ENCODE measurements at places on chromosomes 3 and 15.

GRCh38 chr3:194203482-194204041, 67.6 kb downstream of the HES1 start:
- DNase-seq: no peak

DNA sequence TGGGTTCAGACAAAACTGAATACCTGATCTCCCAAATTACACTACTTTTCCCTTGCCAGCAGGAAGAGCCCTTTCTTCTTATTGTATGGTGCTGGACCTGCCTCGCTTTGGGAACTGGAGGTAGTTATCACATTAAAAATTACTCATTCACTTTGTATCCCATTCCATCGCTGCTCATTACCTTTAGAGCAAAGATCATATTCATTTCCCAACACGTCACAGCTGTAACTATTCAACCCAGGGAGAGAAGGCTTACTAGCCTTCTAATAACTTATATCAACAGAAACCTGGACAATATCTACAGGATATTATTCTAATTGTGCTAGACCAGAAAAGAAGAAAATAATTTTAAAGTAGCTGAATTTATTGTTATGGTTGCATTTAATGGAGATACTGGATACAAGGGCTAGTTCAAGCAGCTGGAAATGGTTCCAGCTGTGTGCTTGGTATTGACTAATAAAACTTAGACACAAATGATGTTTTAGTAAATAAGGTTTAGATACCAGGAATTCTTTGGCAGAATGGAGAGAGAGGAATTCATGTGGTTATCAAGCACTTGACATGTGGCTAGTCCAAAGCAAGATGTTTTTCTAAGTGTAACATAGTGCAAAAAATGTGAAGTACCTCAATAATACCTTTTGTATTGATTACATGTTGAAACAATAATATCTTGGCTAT, 656.3 kb downstream of the ROBO1 start:
- no peak for DNase-seq

DNA sequence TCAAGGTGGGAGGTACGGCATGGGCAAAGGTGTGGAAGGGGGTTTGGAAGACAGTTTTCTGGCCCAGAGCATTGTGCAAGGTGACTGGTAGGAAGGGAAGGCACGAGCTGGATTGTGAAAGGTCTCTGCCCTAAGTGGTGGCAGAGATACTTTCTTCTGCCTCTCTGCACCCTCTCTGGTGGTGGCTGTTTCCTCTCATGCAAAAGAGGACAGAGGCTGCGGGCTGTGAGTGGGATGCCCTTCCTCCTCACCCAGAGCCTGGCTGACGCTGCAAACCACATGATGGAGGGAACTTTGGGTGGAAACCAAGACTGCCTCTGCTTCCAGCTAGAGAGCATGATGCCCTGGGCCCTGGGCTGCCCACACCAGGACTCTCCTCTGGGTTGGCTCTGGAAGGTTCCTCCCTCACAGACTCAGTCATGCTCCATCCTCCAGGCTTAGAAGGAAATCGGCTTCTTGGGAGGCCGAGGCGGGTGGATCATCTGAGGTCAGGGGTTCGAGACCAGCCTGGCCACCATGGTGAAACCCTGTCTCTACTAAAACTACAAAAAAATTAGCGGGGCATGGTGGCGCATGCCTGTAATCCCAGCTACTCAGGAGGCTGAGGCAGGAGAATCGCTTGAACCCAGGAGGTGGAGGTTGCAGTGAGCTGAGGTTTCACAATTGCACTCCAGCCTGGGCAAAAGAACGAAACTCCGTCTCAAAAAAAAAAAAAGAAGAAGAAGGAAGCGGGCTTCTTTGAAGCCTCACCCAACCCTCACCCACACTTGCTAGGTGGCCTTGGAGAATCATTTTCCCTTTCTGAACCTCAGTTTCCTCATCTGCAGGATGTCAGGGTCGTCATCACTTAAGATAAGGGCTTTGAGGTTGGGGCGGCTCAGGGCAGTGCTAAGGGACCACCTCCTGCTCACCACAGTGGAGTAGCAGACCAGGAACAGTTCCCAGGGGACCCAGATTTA, 8.3 kb downstream of the PSTPIP1 start:
- DNase-seq: no peak

GRCh38 chr15:71414853-71415252, 299.6 kb downstream of the THSD4 start:
- DNase-seq: no peak

- DNase-seq: no peak
These were observed 68.8 kb downstream of the CTNNB1 start for GRCh38 chr3:41267975-41268640.

DNA sequence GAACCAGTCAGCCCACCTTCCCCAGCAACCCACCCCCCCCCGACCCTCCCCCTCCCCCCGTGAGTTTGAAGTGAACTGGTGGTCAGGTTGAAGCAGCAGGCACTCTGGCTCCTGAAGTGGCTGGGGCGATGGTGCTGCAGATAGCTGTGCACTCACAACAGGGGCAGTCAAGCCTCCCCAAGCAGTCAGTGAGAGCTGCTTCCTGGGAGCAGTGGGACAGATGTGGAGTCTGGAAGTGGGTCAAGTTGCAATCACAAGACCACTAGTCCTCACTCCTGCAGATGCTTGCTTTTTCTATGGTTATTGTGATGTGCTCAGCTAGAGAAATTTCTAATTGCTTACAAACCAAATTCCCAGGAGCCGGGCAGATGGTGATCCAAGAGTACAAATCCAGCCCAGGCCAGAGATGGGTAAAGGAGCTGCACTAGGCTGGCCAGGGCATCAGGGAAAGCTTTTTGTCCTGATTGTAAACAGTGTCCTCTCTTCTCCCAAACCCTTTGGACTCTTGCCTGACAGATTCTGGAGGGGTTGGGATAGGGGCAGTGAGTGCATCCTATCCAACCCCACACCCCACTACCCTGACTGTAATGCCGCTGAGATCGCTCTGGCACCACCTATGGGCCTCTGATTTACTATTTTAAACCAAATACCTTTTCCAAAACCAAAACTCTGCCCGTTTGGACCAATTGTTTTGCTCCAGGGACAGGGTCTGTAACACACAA, 9.8 kb upstream of the CLPX start:
- DNase-seq: no peak

All from NCI-H2107 (cell line).